CD4-positive, alpha-beta memory T cell (primary cell): ENCODE measurements at places on chromosomes 12 and 14. TPM values are rescaled to one million over a fixed set of nuclear protein-coding genes. Genes with fewer than 3 reads are reported as not detected.

AMN gene
- 5.1 TPM for total RNA-seq

HCFC2 gene
- total RNA-seq, result 18.1 TPM

GALC gene
- 28.7 TPM for total RNA-seq

- H3K27ac ChIP-seq, result no peak overlapping the region
- no peaks in the 10 kb centered on the region for H3K27me3 ChIP-seq
- peaks cover 13% of the 10 kb centered on the region for H3K4me1 ChIP-seq
- H3K4me3 ChIP-seq, result no peak overlapping the region
- no peaks in the 10 kb centered on the region for H3K36me3 ChIP-seq
- no peak for DNase-seq
Observed at GRCh38 chr12:50081096-50081808, 3.9 kb upstream of the SMARCD1 start.

NANOG gene
- total RNA-seq, result not detected

DNA sequence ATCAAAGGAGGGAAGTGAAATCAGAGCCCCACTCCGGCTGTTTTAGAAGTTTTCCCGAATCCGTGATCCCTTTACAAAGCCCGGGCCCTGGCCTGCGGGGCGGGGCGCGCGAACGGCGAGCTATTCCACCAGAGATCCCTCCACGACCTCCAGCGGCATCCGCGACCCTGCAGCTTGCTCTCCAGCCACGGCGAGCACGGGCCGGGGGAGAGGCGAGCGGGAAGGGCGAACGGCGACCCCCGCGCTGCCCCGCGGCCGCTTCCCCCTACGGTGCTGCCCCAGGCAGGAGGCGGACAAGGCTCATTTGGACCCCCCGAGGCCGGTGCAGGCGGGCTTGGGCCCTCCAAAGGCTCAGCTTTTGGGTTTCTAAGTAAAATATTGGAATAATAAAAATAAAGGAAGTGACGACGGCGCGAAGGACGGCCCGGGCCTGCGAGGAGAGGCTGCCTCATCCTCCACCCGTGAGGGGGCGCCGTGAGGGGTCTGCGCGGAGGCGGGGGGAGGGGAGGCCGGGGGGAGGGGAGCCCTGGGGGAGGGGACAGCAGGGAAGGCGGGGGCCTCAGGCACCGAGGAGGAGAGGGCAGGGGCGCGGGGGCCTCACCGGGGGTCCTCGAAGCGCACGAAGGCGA lies 613 bp downstream of the SRSF9 start:
- peak; percentile 21 for DNase-seq
- peaks cover 40% of the 10 kb centered on the region for H3K4me1 ChIP-seq
- peaks cover 18% of the 10 kb centered on the region for H3K36me3 ChIP-seq
- no peaks in the 10 kb centered on the region for H3K27me3 ChIP-seq
- H3K27ac ChIP-seq, result peak overlapping the region; percentile 79

DNA sequence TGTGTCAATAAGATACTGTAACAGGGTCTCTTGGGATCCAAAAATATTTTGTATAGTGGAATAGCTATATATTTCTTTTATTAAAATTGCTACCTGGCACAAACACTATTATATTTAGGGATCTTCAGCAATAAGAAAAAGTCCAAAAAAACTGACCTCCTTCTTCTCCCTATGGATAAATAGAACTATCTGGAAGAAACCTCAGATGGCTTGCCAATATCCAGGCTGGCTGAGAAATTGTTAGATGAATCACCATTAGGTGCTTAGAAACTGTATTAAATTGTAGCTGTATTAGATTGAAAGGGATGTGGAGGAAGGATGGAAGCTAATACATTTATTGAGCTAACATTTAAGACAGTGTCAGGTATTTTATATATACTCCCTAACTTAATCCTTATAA lies 66.0 kb downstream of the SLC38A6 start:
- no peaks in the 10 kb centered on the region for H3K36me3 ChIP-seq
- no peak overlapping the region for H3K27ac ChIP-seq
- H3K4me1 ChIP-seq, result no peaks in the 10 kb centered on the region

SMIM41 gene
- not detected for total RNA-seq

- H3K27me3 ChIP-seq, result no peaks in the 10 kb centered on the region
- no peak overlapping the region for H3K27ac ChIP-seq
- H3K4me1 ChIP-seq, result no peaks in the 10 kb centered on the region
Observed at GRCh38 chr14:58669556-58670200, 31.9 kb downstream of the DACT1 start.

GAS2L3 gene
- total RNA-seq, result 0.55 TPM

GRCh38 chr12:12939888-12940287 lies 12.1 kb downstream of the GPRC5D start:
- H3K27ac ChIP-seq, result no peak overlapping the region
- H3K36me3 ChIP-seq, result no peaks in the 10 kb centered on the region
- H3K4me3 ChIP-seq, result no peak overlapping the region
- no peak for DNase-seq

- no peaks in the 10 kb centered on the region for H3K27me3 ChIP-seq
- no peak overlapping the region for H3K27ac ChIP-seq
- H3K4me1 ChIP-seq, result no peaks in the 10 kb centered on the region
Observed at GRCh38 chr14:33699300-33699983, 251.4 kb downstream of the EGLN3 start.

- H3K4me3 ChIP-seq, result peak overlapping the region; percentile 64
- H3K27me3 ChIP-seq, result peaks cover 92% of the 10 kb centered on the region
- DNase-seq, result no peak
- H3K27ac ChIP-seq, result no peak overlapping the region
Observed at GRCh38 chr12:53995378-53996239, 4.4 kb upstream of the HOXC9 start.

- H3K27ac ChIP-seq, result no peak overlapping the region
- H3K27me3 ChIP-seq, result no peaks in the 10 kb centered on the region
- H3K4me1 ChIP-seq, result no peaks in the 10 kb centered on the region
- no peak for DNase-seq
Observed at GRCh38 chr14:23535943-23536342, 15.6 kb downstream of the ZFHX2 start.

DNA sequence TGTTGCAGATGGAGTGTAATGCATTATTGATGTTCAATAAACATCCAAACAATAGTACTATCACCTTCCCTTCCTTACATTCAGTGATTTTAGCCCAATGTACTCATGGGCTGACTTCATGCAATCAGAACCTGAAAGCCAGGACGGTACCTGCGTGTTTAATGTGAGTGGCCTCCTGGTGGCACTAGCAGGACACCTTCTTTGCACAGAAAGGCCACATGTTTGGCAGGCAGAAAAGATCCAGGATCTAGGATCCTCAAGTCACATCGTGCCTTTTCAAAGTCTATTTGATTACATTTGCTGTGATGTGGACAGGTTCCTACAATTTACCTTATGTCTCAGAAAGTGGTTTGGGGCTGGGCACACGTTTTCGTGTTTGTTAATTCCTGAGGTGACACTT lies 82.9 kb downstream of the NEDD1 start:
- DNase-seq, result no peak
- no peak overlapping the region for H3K4me3 ChIP-seq
- peaks cover 14% of the 10 kb centered on the region for H3K4me1 ChIP-seq
- no peaks in the 10 kb centered on the region for H3K36me3 ChIP-seq
- H3K27me3 ChIP-seq, result peaks cover 15% of the 10 kb centered on the region

- no peak for DNase-seq
- H3K27ac ChIP-seq, result no peak overlapping the region
- no peaks in the 10 kb centered on the region for H3K27me3 ChIP-seq
- no peaks in the 10 kb centered on the region for H3K36me3 ChIP-seq
- no peak overlapping the region for H3K4me3 ChIP-seq
Observed at GRCh38 chr12:104263580-104264358, 39.8 kb upstream of the EID3 start.

PIWIL1 gene
- not detected for total RNA-seq

- H3K27ac ChIP-seq, result no peak overlapping the region
- no peaks in the 10 kb centered on the region for H3K27me3 ChIP-seq
- peaks cover 50% of the 10 kb centered on the region for H3K4me1 ChIP-seq
- H3K4me3 ChIP-seq, result no peak overlapping the region
- H3K36me3 ChIP-seq, result no peaks in the 10 kb centered on the region
Observed at GRCh38 chr14:63470962-63471793, 72.0 kb downstream of the PPP2R5E start.

- no peaks in the 10 kb centered on the region for H3K4me1 ChIP-seq
- no peak for DNase-seq
- H3K27ac ChIP-seq, result no peak overlapping the region
- H3K27me3 ChIP-seq, result no peaks in the 10 kb centered on the region
- H3K36me3 ChIP-seq, result no peaks in the 10 kb centered on the region
Observed at GRCh38 chr12:32091696-32092095, 15.0 kb upstream of the BICD1 start.

DNA sequence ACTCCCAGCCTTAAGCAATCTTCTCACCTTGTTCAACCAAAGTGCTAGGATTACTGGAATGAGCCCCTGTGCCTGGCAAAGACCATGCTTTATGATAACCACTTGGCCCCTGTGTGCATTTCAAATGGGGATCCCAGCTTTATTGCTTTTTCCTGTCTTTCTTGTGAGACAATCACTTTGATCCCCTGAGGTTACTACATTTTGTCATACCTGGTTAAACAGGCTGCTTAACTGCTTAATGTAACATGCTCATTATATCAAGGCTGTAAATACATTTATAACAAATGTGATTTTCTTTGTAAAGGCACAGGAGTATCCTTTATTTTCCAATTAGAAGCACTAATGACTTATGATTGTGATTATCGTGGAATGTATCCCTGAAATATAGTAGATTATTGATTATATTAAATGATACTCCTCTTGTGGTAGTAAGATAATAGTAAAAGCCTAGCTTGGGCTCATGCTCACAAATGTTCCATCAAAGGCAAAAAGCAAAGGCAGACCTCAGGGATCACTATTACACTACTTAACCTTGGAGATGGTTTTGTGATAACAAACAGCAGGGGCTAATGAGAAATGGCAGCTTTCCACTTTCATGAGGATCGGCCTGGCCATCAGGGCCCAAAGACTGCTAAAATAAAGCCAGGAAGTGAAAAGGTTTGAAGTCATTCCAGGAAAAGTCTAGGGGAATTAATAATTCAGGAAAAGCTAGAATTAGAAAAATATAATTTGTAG lies 290.8 kb upstream of the MDGA2 start:
- no peak overlapping the region for H3K27ac ChIP-seq
- H3K27me3 ChIP-seq, result no peaks in the 10 kb centered on the region
- no peaks in the 10 kb centered on the region for H3K36me3 ChIP-seq
- no peak for DNase-seq
- no peak overlapping the region for H3K4me3 ChIP-seq

SERPINA12 gene
- not detected for total RNA-seq

DNA sequence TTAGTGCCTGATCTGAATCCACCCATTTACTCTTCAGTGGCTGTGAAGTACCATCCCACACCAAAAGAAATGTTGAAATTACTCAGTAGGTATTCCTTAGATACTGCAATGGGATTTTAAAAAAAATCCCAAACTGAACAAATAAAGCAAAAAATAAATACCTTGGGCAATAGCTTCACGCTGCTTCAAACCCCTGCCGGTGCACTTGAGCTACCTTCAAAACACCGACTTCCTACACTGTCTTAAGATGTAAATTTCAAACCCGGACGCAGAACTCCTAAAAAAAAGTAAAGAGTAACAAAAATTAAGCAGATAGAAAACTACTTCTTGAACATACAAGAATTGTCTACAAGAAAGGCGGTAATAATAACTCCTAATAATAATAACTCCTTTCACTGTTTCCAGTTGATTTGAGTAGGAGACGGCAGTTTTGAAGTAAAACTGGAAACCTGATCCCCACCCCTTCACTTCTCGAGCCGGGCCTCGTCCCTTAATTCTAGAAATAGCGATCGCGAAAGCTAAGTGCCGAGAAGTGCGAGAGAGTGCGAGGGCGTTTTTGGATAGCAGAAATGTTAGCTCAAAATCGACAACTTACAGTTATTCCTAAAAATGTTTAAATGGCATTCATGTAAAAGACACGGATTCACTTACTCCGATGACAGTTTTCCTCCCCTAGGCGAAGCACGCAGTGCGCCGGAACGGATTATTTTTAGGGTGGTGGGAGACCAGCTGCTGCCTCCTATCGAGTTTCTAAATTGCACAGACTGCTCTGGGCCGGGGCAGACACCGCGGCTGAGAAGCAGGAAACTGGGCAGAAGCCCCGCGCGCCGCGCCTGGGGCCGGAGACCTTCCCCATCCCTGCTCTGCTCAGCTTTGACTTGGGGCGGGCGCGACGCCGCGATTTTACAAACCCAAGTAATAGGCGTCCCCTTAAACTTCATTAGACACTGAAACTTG lies at the start of gene ABCC9:
ABCC9 (minus strand) TSS at position 878 of the 957 bp plus-strand sequence. CDS start 4,752 bp downstream, outside the sequence.
- peaks cover 5% of the 10 kb centered on the region for H3K4me1 ChIP-seq
- DNase-seq, result peak; percentile 5
- peaks cover 14% of the 10 kb centered on the region for H3K27me3 ChIP-seq
- no peak within 1 kb of the TSS for H3K4me3 ChIP-seq
- H3K36me3 ChIP-seq, result no peaks in the 10 kb centered on the region
- no peak within 1 kb of the TSS for H3K27ac ChIP-seq

SALL2 gene
- 6.6 TPM for total RNA-seq

GRCh38 chr12:29176941-29177340 lies 27.9 kb downstream of the FAR2 start:
- no peak overlapping the region for H3K27ac ChIP-seq
- H3K36me3 ChIP-seq, result no peaks in the 10 kb centered on the region
- DNase-seq, result no peak
